Smooth muscle cell of the brain vasculature (primary cell): ENCODE measurements at places on chromosomes 1 and 21.
A peak's percentile ranks its signal among the peaks of the same experiment; 100 is the strongest.

DNA sequence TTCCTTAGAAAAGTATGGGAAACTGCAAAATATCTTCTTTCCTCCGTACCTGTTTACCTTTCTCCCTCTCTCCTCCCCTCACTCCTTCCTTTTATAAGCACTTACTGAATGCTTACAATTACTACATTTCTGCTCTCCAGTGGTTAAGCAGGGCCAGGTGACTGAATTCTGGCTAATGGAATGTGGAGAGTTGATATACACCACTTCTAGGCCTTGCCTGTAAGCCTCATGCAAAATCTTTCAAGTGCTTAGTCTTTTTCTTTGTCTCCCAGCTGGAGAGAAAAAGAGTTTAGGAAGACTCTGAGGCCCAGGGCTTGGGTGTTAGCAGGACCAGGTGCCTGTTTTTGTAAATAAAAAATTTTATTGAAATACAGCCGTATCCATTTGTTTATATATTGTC is 77.7 kb upstream of the CACNA1E start:
- DNase-seq = no peak

- no peak for DNase-seq
These were observed 38.6 kb upstream of the RALGPS2 start for GRCh38 chr1:178686407-178686806.

GRCh38 chr1:212595787-212596714 is 12.5 kb upstream of the ATF3 start:
- peak; percentile 54 for DNase-seq

GRCh38 chr1:205376739-205377138 is 20.0 kb upstream of the KLHDC8A start:
- no peak for DNase-seq

GRCh38 chr1:205073511-205073910 is 10.7 kb downstream of the TMEM81 start:
- no peak for DNase-seq

DNA sequence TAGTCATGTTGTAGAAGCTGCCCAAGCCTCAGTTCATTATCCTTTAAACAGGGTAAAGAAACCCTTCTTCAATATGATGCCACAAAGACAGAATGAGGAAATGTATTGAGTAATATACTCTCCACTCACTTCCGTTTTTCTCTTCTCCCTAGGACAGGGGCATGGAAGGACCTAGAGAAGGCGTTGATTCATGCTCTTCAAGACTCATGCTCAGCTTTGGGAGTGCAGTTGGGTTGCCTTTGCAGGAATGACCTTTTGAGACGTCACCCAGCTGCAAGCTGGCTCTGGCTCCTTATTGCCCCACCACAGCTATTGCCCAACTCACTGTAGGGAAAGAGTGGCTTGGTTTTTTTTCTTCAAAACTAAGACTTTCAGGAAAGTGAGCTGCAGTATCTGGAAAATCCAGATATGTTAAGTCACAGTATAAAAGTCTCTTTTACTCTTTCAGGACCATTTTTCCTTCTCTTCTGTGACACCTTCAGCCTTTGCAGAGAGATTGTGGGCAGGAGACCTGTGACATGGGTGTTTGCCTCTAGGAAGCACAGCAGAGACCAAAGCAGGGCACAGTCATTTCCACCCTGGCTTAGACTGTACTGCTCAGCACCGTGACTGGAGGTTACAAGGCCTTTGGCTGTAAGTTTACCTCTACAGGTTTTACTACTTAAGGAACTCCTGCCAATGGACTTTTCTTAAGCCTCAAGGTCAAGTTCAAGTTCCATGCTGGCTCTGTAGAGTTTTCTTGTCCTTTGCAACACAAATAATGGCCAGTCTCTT is 39.5 kb downstream of the XCL2 start:
- no peak for DNase-seq

- no peak for DNase-seq
These were observed 34.5 kb upstream of the ATP2B4 start for GRCh38 chr1:203592156-203592555.

- DNase-seq = no peak
These were observed 5.9 kb downstream of the BLACAT1 start for GRCh38 chr1:205449750-205450443.

GRCh38 chr1:206788487-206789050 is 16.3 kb upstream of the IL10 start:
- DNase-seq = no peak

- no peak for DNase-seq
These were observed 90.4 kb downstream of the KIF26B start for GRCh38 chr1:245245021-245245667.

- DNase-seq = no peak
These were observed 127.3 kb downstream of the HHIPL2 start for GRCh38 chr1:222420633-222421032.

DNA sequence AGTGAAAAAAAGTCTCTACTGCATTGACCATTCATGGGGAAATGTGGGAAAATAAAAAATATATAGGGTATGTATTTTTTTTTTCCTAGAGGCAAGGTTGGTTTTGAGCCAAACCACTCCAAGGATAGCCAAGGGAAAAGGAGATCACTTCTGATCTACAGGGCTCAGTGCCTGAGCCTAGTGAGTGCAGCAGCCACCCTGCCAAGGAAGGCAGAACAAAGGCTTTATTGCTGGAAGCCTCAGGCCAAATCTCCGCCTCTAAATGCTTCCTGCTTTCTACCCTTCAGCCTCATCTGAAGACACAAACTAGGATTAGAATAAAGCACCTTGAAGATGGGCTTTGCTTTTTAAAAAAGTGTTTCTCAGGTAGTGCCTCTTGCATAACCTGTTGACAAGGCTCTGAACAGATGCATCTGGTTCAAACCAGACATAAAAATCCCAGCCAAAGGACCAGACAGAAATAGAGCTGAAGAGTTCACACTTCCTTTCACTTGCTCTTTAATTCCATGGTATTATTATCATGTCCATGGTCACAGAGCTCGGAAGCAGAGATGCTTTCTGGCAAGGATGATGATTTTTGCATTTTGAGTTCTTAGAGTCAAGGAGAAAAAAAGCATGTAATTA is 10.5 kb downstream of the C1orf115 start:
- DNase-seq = no peak
